ENCODE measurements at places on chromosomes 6 and 20.

GRCh38 chr6:125604257-125604656, 145.2 kb upstream of the HEY2 start:
- DNase-seq = no peak

DNA sequence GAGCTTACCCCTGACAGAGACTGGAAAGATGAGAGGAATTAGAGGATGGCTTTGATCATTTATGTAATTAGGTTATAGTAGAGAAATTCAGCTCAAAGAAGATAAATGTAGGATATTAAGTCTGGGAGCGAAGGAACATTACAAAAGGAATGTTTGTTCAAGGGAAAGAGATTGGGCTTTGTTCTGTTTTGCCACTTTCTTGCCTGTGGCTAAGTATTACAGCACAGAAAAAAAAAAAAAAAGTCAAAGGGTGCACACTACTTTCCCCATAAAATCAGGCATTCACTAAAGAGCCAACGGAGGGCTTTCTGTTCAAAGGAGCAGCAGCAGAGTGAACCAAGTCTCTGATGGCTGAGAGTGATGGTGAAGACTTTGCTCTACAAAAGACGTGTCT, 5.0 kb upstream of the HDDC2 start:
- DNase-seq = no peak

GRCh38 chr6:17851720-17852161, 135.7 kb downstream of the KIF13A start:
- no peak for DNase-seq

GRCh38 chr6:159959165-159959975, 9.5 kb upstream of the IGF2R start:
- no peak for DNase-seq
